ENCODE measurements at places on chromosomes 4 and X.

GRCh38 chr4:6248394-6248793 lies 21.3 kb upstream of the WFS1 start:
- no peak for DNase-seq

- DNase-seq, result peak; percentile 74
These were observed at the start of gene FAM47E for GRCh38 chr4:76251441-76252270. Gene FAM47E (plus strand): TSS chr4:76251721. CDS start chr4:76251747, 26 bp downstream.

DNA sequence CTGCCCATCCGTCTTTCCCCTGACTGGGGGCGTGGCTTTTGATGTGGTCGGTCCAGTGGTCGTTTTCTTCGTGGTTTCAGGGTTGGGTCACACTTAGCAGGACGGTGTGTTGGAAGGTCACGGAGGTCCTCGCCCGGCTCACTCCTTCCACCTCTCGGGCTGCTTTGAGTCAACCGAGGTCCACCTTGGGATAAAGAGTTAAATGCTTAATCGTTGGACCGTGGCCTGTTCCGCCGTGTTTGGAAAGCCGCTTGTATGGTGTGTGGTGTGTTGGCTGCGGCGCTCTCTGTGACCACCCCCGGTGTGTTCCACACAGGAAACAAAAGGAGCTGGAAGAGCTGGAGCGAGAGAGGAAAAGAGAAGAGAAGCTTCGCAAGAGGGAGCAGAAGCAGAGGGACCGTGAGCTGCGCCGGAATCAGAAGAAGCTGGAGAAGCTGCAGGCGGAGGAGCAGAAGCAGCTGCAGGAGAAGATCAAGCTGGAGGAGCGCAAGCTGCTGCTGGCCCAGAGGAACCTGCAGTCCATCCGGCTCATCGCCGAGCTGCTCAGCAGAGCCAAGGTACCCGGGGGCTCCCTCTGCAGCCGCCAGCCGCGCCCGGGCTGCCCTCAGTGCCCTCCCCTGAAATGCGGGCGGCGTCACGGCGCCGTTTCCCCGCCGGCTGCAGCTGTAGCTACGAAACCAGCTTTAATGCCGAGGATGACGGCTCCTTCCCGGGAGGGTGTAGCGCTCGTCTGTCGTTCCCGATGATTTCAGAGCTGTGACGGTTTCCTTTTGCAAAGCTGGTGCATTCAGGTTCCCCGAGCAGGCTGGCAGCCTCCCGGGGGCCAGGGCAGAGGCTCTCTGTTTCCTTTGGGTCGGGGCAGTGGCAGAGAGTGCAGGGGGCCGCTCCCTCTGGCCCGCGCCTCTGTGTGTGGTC lies 7.7 kb downstream of the AKAP17A start:
- no peak for DNase-seq

- no peak for DNase-seq
These were observed 324.3 kb downstream of the PTTG2 start for GRCh38 chr4:38284294-38285030.

GRCh38 chrX:150813922-150814321 lies 84.5 kb downstream of the CD99L2 start:
- DNase-seq, result no peak

- DNase-seq, result no peak
These were observed 24.4 kb upstream of the JAKMIP1 start for GRCh38 chr4:6224735-6225134.

GRCh38 chr4:101356928-101357327 lies 9.6 kb upstream of the PPP3CA start:
- no peak for DNase-seq

DNA sequence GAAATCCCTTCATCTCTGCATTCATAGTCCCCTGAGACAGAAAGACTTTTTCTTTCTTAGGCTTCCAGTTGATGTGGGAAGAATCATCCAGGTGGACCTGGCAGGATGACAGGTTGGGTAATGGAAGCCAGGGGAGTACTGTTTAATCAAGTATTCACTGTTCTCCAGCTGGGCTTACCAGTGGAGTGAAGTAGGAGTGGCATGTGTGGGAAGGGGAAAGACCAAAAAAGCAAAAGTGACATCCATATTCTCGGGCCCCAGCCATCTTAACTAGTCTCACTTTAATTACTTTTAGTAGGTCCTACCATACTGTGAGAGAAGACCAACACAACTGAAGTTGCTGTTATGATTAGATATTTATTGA lies 18.5 kb downstream of the VSIG4 start:
- DNase-seq, result no peak

DNA sequence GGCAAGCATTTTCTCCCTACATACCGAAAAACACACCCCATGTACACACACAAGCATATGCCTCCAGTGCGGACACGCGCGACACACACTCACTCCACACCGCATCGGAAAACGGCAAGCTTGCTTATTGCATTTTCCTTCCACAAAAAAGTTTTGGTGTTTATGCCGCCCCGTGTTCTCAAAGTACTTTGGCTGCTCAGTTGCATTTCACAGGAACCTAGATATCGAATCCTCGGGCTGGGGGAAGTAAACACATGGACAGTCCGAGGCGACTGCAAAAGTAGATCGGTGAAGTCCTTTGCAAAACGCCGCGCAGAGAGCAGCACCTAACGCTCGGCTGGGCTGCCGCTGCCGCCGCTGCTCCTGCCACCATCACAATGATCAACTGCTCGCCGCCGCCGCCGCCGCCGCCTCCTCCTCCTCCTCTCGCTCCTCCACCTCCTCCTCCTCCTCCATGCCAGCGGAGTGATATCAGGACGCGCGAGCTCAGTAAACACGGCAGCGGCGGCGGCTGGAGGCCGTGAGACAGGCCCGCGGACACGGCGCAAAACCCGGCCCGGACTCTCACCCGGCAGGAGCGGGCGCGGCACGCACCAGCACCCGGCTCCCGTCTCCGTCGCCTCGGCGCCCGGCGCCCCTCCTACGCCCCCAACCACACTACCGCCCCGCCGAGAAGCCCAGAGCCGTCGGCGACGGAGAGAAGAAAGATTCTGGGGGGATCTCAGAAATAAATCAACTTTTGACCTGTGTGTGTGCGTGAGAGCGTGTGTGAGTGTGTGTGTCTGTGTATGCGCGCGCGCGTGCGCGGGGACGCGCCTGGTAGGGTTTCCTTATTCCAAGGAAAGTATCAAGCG lies at the start of gene MAML3:
Gene MAML3 (minus strand): TSS at position 467 of the 854 bp plus-strand sequence. CDS start 857 bp downstream, outside the sequence.
- DNase-seq, result no peak

DNA sequence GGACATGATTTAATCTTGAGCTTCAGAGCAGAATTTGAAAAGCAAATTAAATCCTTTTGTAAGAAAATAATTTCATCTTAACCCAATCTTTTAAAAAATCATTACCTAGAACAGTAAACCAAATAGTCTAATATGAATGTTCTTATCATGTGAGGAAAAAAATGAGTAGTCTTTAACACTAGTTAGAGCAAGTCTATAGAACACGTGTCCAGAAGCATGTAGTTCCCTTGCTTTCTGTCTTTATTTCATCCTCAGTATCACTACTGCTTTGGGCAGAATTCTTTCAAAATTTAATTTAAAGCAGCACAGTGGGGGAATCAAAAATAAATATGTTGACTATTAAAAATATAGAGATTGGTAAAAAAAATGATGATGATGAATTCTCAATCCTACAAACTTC lies 2.1 kb downstream of the RBM47 start:
- no peak for DNase-seq
